ENCODE measurements at places on chromosomes 4 and X.

GRCh38 chr4:48102303-48102702 lies 31.7 kb downstream of the TXK start:
- no peak for DNase-seq

GRCh38 chr4:40333921-40334352 lies 1.2 kb upstream of the CHRNA9 start:
- no peak for DNase-seq

DNA sequence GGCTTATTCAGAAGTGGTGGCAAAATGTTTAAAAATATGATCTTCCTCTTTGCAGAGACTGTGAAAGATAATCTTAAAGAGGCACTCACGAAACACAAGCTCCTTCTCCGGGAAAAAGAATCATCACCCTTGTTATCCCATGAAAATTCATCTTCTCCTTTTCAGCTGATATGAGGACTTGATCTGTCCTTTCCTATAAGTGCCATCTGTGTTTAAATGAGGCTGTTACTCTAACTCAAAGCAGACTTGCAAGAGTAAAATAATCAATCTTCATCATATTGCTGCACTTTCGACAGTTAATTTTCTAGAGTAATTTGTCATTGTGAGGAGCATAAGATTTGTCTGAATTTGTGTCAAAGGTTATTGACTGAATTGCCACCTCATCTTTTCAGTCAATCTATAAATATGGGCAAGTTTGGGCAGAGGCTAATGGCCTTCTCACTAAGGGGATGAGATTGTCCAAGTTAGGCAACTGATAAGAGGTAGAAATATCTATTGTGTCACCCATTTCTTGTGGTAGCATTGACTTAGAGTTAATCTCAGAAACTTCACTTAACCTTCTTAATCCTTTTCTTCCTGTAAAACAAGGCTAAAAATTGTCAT lies 452.9 kb downstream of the GRXCR1 start:
- DNase-seq = no peak

- DNase-seq = no peak
These were observed 431.6 kb downstream of the INPP4B start for GRCh38 chr4:142414366-142414990.

GRCh38 chrX:22059775-22060174 lies 27.6 kb downstream of the PHEX start:
- no peak for DNase-seq
